ENCODE measurements at places on chromosomes 6 and 20.

DNA sequence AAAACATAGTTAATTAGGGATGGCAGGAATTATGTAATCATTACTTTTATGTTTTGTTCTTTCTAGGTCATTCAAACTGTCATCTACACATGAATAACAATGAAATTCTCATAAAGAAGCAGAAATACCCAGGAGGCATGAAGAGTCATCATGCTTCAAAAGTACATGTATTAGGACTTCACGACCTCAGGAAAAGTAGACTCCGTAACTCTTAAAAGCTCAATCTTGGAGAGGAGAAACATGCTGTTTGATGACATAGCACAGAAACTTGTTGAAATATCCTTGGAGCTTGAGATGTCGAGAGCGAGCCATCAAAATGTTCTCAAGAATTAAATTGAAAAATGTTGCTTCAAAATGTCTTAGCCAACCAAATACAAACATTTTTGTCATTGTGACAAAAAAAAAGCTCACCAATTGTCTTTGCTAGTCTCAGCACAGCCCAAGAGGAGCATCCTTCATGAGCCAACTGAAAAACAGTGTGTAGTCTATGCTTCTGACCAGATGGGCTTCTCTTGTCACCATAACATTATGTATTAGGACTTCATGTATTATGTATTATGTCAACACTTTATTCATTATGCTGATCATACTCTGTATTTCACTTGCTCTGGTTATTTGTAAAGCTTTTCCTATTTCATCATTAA lies 28.2 kb upstream of the ANKEF1 start:
- DNase-seq, result no peak

DNA sequence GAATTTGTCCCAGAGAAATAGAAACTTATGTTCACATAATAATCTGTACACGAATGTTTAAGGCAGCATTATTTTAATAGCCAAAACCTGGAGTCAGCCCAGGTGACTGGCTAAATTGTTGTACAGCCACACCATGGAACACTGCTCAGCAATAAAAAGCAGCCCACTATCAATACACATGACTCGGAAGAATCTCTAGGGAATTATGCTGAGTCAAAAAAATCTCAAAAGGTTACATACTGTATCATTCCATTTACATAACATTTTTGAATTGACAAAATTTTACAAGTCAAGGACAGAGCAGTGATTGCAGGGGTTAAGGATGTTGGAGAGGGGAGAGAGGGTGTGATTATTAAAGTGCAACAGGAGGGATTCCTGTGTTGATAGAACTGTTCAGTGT lies 163.4 kb downstream of the UBE3D start:
- no peak for DNase-seq

DNA sequence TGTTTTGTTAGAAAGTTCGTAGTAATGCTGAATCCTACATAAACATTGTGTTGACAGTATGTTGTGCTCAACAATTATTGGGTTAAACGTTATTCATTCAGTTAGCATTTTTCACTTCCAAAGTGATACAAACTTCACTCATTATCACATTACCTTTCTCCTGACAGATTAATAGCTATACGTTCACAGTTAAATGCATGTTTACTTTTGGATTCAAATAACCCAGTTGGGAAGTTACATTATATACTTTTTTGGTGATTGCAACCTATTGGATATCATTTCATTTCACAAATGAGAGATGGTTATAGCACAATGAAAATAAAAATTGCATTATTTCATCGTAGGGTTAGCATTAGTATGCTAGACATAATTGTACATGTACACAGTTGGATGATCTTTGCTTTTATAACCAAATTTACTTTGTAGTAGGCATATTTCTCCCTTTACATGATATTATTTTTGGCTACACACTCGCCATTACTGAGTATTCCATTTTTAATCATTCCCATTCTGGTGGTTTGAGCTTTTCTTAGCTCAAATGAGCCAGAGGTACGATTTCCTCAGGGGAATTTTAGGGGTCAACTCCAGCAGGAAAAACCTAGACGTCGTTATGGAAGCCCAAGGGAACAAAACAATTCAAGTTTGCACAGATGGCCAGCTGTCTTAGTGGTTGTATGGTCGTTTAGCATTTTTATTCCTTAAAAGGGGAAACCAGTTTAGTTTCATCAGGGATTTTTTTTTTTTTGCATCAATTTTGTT lies 2.1 kb upstream of the HIVEP1 start:
- DNase-seq, result no peak

- peak; percentile 57 for DNase-seq
Observed at GRCh38 chr6:52574709-52575501, 2.0 kb downstream of the TRAM2 start.

DNA sequence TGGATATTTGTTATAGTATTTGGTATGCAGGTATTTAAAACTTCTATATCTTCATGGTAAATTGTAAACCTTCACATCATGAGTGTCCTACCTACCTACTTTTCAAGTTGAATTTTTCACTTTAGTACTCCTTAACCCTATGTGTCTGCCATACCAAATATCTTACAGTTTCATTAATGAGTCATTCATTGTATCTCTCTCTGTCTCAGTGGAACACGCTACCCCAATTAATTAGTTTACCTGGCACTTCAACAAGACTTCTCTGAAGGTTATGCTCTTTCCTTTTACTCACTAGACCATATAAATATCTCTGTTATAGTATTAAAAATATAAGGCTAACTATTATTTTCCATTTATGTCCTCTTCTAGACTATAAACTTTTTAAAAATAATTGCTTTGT lies 123.9 kb upstream of the GJE1 start:
- no peak for DNase-seq

- no peak for DNase-seq
Observed at GRCh38 chr6:144654506-144654905, 369.4 kb downstream of the UTRN start.

- peak; percentile 18 for DNase-seq
Observed at GRCh38 chr20:19937218-19937617, 79.9 kb upstream of the NAA20 start.

- no peak for DNase-seq
Observed at GRCh38 chr6:155041741-155042279, 46.7 kb downstream of the TIAM2 start.

DNA sequence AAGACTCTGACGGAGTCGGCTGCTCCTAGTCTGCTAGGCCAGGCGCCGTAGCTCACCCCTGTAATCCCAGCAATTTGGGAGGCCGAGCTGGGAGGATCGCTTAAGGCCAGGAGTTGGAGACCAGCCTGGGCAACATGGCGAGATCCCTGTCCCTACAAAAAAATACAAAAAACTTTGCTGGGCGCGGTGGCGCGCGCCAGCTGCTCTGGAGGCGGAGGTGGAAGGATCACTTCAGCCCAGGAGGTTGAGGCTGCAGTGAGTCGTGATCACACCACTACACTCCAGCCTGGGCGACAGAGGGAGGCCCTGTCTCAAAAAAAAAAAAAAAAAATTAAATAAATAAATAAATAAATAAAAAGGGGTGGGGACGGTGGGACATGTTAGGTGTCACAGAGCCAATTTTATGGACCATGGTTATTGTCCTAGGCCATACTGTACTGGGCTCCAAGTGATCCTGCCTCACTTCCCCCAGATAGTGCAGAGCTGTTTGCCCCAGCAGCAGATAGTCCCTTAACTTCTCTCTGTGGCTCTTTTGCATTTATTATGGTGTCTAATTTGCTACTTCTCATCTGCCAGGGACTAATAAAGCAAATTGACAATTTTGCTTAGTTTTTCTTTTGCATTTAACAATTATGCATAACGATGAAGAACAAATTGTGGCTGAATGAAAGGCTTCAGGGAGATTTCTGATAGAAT lies 5.2 kb downstream of the PI16 start:
- no peak for DNase-seq

DNA sequence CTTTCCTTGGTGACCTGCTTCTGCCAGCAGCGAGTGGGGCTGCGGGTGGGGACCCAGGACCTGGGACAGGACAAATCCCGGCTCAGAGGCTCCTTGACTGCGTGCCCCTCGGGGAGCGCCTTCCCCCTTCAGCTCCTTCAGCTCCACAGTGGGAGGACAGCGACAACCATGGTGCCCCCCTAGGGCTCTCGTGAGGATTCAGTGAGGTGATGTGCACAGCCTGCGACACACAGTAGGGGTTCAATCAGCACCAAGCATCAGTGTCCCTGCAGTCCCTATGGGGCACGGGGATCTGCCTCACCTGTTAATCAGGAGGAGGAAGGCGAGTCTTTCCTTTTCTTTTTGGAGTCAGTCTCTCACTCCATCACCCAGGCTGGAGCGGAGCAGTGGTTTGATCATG lies 209.2 kb downstream of the PREX1 start:
- no peak for DNase-seq

DNA sequence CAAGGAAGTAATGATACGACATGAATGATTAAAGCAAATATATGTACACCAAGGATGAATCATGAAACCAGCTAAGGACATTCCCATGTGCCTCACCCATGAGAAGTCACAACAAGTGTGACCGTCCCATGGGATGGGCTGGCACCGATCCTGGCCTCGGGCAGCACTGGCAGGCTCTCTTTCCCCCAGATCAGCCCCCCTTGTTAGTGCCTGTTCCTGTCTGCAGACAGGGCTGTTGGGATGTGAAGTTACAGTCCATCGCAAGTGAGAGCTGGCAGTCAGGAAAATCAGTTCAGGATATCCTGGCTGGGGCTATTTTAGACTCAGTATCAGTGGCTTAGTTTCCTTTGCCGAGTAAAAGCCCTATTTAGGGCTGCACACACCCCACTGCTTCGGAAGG lies 129.2 kb upstream of the SNX9 start:
- DNase-seq, result no peak

GRCh38 chr6:52010806-52011205 lies 76.6 kb downstream of the PKHD1 start:
- no peak for DNase-seq

DNA sequence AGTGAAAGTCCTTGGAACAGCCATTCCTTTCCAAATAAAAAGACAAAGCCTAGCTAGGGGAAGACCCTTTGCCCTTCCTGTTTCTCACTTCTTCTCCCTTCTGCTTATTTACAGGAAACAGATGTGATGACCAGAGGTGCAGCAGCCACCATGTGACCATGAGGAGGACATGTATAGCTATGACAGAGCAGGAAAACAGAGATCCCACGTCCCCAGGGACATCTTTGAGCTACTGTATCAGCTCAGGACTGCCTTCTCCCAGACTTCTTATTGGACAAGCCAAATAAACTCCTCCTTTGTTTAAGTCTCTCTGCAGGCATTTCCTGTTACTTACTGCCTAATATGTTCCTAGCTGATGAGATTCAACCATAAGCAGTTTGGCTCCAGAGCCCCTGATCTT lies 133.1 kb upstream of the MLN start:
- DNase-seq, result no peak

DNA sequence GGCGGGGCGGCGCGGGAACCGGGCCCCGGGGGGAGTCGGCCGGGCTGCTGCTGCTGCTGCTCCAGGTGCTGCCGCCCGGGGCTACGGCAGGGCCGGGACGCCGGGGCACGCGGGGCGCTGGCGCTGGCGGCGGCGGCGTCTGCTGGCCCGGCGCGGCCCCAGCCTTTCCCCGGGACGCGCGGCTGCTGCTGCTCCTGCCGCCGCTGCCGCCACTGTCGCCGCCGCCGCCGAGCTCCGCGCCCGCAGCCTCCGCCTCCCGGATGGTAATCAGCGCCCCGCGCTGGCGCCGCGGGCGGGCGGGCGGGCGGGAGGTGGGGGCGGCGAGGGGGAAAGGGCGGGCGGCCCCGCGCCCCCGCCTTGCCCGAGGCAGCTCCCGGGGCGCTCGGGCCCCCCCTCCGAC lies 306 bp downstream of the EBF4 start:
- peak; percentile 24 for DNase-seq

- DNase-seq, result no peak
Observed at GRCh38 chr20:31859266-31859997, 10.9 kb downstream of the DUSP15 start.

DNA sequence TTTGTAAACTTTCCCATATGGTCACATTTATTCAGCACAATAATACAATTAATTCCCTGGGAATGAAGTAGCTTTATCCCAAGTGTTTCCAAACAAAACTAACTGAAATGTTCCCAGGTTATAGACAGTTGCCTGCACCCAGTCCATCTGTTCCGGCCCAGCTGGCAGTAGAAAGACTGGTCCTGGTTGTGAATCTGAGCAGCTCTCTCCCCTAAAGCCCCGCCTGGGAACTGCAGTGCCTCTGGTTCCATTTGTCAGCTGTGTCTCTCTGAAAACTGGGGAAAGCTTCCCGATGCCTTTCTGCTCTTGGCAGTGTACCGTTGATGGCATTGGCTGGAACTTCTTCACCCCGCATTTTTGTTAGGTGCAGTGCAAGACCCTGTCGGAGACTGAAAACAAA lies 8.7 kb downstream of the MTHFD1L start:
- no peak for DNase-seq

DNA sequence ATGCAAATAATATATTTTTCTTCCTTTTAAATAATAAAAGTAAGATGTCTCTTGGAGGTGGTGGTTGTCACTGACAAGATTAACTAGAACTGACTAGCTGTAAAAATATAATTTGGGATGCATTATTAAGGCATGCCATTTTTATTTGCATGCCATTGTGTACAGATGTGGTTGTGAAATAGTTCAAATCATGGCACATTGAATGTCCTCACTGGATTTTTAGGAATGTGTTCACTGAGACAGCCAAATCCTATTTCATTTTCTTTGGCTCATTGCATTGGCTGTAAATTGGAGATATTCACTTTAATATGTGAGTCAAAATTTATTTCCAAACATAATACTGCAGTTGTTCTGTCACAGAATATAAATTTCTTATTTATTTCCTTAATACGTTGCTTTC lies 62.3 kb downstream of the ESR1 start:
- DNase-seq, result no peak

DNA sequence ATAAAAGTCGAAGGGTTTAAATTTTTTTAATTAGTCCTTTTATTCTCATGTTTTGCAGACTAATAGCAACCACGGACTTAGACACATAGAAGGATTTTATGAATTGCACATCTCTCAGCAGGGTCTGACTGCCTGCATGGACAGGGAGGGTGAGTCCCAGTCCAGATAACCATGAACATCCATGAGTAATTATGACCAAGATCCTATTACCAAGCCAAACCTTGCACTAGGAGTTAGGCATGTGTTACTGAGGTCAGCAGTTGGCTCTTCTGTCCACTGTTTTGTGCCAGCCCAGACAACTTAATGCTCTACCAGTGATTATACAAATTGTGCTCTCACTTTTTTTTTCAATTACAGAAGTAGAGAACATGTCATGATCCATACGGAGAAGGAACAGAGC lies 211.2 kb downstream of the MAFB start:
- no peak for DNase-seq

DNA sequence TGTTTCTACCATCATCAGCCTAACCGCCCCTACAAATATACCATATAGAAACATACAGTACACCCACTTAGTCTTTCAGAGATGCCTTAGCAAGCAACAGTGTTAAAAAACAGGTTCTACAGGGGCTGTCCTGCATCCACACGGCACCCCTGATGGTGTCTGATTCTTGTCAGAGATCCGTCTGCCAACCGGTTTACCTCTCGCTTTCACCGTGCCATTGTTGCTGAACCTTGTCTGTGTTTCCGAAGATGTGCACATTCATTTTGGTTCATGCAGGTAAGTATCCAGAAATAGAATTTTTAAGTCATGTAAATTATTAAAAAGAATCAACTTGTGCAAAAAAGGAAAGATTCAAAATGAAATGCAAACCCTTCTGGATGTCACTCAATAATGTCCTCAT lies 52.9 kb downstream of the EPHA7 start:
- no peak for DNase-seq

GRCh38 chr6:158808941-158809678 lies 10.1 kb downstream of the EZR start:
- no peak for DNase-seq

Measured in activated naive CD8-positive, alpha-beta T cell treated with anti-CD3 and anti-CD28 coated beads for 36 hours (primary cell).